ENCODE measurements at places on chromosomes 5 and 9.

DNA sequence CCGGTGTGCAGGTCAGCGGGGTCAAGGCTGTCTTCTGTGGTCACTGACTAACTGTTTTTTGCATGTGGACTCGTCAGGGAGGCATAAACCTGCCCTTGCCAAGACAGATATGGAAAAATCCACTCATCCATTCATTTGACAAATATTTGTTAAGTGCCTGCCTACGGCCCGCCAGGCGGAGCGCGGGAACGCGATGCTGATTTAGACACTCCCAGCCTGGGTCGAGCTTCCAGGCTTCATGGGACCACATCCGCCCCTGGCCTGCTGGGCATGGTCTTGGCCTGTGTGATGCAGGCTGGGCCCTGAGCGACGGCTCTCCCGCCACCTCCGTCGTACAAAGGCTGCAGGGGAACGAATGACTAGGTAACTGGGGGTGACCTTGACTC is 18.1 kb downstream of the MYMK start:
- no peak for DNase-seq

DNA sequence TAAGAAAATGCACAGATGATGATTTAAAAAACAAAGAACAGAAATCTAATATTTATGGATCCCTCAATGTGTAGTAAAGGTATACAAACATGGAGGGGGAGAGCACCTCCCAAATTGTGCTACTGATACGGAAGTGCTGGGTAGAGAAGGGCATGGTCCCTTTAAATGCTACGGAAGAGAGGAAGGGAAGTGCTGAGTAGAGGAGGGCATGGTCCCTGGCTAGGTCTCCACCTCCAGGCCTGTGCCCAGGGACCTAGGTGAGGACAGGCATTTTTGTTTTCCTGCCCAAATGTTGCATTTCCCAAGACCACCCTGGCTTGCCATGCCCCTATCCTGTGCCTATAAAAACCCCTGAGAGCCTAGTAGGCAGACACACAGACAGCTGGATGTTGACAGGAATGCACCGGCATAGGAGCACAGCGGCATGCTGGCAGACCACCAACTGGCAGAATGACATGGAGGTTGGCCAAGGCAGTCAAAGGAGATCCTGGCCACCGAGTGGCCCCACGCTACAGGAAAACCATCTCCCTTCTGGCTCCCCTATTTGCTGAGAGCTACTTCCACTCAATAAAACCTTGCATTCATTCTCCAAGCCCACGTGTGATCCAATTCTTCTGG is 62.1 kb upstream of the SPDL1 start:
- DNase-seq, result no peak

- DNase-seq, result no peak
Measured at GRCh38 chr5:14131855-14132503, 11.2 kb upstream of the TRIO start.

DNA sequence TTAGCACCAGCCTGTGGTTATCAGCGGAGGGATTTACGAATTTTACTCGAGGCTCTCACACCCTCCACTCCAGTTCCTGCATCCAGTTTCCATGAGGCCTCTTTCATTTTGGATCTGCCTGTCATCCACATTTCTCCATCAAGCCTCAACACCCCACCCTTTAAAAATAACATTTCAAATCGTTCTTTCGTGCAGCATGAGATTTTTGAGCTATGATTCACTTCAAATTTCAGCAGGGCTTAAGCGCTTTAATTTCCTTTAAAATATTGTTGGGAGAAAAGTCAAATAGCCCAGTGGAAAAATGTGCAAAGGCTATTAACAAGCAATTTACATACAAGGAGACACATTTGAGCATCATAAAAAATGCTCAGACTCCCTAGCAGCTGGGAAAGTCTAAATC is 103.2 kb downstream of the MSX2 start:
- no peak for DNase-seq

GRCh38 chr9:29212397-29213387 is 1639.4 kb upstream of the C9orf72 start:
- DNase-seq, result no peak

- DNase-seq, result no peak
Measured at GRCh38 chr9:116074658-116075057, 78.9 kb upstream of the PAPPA start.

GRCh38 chr9:72315089-72315509 is 49.9 kb downstream of the ZFAND5 start:
- no peak for DNase-seq

DNA sequence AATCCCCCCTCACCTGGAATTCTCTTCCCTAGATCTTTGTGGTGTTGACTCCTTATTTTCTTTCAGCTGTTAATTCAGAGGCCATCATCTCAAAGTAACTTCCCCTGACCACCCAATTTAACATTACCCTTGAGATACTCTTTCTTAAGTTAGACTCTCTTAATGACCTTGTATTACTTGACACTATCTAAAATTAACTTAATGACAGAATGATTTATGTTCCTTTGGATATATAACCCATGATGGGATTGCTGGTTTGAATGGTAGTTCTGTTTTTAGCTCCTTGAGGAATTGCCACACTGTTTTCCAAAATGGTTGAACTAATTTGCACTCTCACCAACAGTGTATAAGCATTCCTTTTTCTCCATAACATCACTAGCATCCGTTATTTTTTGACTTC is 298.0 kb downstream of the NNT start:
- no peak for DNase-seq

DNA sequence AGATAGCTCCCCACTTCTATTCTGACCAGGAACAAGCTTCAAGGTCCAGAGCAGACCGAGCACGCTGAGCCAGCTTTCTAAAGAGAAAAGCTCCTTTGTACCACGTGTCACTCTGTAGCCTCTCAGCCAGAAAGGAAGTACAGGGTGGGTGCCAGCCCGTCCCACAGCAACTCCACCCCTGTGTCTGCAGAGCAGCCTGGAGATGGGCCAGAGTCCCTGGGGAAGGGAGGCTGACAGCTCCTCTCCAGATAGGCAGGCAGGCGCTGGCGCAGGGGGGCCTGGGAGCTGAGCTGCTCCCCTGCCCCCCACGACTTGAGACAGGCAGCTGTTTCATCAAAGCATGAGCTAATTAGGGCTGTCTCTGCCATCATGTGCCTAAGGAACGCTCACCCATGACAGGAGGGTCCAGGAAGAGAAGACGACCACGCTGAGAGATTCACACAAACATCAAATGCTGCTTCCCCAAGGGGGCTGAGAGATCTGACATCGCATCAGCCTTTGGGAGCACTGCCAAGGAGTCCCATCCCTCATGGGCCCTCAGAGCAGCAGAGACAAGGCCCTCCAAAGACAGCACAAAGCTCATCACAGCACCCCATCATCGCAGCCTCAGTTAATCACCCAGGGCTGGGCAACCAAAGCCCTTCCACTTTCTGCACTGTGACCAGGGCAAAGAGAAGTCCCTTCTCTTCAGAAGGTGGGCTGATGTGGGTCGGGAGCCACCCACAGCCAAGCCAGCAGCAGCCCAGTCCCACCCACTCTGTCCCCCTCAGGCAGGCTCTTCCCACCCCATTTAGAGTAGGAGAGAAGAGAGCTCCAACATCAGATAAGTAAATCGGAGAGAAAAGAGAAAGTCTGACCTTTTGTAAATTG is 78.5 kb upstream of the LRRTM2 start:
- DNase-seq, result no peak

- no peak for DNase-seq
Measured at GRCh38 chr5:126138281-126138931, 284.8 kb upstream of the GRAMD2B start.

DNA sequence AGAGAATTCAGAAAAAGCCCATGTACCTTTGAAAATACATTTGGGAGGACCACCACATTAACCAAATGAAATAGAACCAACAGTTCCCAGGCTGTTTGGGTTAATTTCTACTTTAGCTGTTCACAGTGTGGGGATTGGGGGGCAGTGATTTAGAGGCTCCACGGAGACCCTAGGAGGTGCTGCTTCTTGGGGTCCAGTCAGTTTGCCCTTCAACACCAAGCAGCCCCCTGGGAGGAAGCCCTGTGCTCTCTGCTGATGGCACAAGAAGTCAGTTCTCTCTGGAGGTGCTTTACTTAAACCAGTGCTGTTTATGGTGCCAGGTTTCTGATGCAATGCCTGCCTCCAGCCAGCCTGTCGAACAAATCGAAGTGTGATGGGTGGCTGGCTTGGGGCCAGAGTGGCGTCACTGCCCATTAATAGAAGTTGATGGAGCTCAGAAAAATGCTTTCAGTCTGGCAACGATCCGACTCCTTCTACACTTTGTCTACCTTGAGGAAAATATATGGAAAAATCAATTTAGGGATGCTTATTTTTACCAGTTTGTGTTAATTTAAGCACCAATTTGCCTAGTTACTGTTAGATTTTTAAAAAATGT is 134.0 kb downstream of the SNX18 start:
- no peak for DNase-seq

DNA sequence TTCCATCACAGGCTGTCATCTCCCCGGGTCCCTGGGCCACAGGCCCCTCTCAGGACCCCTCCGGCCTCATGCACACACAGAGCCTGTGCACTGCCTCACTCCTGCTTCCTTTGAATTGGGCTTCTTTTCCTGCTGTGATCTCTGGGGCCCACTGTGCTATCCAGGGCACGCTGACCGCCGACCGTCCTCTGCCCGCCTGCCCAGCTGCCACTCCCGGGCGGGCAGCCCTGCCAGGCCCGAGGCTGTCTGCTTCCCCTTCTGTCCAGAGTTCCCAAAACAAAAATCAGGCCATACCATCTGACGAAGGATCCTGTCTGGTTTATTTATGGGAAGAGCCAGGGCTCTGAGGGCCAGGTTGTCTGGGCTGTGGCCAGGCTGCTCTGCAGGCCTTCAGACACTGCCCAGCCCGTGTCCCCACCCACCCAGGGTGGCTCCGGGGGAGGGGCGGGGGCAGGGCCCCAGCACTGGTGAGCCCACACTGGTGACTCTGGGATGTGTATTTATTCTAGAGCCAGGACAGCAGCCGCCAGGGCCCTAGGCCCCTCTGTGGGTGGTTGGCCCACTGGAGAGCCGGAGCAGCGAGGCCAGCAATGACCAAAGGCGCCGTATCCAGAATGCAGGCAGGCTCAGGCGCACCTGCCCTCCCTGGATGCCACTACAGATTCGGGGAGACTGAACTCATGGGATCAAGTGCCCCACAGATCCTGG is 57.0 kb downstream of the ADAMTS2 start:
- no peak for DNase-seq

- DNase-seq, result no peak
Measured at GRCh38 chr5:148011398-148012137, 52.2 kb upstream of the SPINK5 start.

GRCh38 chr5:141272906-141273305 is 27.7 kb downstream of the PCDHB15 start:
- DNase-seq, result no peak

DNA sequence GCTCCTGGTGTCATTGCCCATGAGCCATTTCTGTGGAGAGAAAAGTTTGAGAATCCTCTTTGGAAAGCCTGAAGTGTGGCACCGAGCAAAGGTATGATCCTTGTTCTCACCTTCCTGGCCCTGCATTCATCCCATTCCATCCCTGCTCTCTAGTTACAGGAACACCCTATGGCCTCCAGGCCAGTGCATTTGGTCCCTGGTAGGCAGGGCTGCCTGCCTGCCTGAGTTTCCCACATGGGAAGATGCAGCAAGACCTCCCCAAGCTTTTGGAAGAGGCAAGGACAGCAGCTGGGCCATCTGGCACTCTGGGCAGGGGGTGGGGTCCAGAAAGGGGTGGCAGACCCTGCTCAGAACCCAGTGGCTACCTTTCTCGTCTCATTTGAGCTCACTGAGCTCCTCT is 24.5 kb downstream of the IGIP start:
- DNase-seq, result no peak

DNA sequence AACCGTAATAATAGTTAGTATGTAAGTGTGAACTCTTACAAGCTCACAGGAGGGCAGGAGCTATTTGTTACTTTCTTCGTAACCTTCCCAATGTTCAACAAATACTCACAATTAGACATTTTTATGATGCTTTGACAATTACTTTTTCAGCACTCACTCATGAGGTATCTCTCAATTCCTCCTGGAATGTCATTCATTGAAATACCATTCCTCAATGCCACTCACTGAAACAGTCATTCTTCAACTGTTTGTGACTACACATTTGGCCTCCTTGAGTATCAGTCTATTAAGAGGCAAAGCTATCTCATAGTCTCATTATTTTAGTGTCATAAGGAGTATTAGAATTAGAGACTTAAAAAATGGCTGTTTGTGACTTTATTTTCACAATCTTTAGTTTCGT is 734.1 kb upstream of the DMAC1 start:
- no peak for DNase-seq

- no peak for DNase-seq
Measured at GRCh38 chr9:7756088-7756487, 43.5 kb downstream of the DMAC1 start.
